ENCODE measurements at places on chromosomes 6 and 20.

GRCh38 chr6:145319605-145320004, 415.7 kb downstream of the EPM2A start:
- no peak for DNase-seq

GRCh38 chr20:1473246-1474220, 6.9 kb upstream of the NSFL1C start:
- DNase-seq, result no peak

GRCh38 chr20:13131688-13132087, 89.4 kb upstream of the ISM1 start:
- no peak for DNase-seq

DNA sequence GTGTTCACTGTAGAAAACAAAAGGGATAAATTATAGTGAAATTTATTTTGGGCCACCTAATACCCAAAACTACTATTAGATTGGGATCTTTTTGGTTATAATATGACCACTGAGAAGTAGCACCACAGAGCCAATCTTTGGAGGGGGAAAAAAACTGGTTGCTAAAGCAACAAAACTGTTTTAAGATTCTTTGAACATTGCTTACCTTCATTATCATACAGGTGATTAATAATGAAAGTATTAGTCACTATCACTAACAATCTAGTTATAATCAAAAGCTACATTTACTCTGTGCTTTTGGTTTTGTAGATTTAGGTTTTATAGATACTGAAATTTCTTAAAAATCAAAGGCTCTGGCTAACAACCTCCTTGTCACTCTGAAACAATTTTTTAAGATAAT, 31.7 kb downstream of the STX7 start:
- no peak for DNase-seq

GRCh38 chr6:37059344-37060194, 54.1 kb downstream of the FGD2 start:
- DNase-seq, result peak; percentile 30

DNA sequence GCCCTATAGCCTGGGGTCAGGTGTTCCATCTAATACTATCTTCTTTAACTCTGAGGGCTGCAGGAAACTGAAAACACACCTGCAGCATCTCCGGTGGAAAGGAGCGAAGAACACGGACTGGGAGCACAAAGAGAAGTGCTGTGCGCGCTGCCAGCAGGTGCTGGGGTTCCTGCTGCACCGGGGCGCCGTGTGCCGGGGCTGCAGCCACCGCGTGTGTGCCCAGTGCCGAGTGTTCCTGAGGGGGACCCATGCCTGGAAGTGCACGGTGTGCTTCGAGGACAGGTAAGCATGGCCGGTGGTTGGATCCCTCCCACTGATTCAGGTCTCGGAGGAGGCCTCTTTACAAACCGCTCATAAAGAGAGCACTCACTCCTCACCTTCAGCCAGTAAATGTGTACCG, 15.5 kb downstream of the SYTL3 start:
- DNase-seq, result no peak

DNA sequence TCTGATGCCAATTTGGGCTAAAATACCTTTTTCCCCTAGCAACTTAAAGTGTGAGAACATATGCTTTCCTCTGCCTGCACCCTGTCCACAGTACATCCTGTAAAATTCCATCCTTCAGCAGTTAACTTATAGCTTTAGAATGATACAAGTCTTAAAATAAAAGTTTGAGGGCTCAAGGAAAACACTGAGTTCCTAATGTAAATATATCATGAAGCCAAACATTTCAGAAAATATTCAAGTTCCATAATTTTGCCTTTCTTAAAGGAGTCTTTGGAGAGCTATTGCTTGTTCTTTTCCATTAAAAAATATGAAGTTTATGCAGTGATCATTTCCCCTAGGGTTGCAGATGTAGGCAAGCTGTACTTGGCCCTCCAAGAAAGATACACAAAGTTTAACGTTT, 303.8 kb downstream of the COL12A1 start:
- DNase-seq, result no peak

- DNase-seq, result no peak
Measured at GRCh38 chr6:74578339-74578738, 627.5 kb downstream of the COL12A1 start.

GRCh38 chr6:61909486-61909885, 376.5 kb downstream of the KHDRBS2 start:
- DNase-seq, result no peak

GRCh38 chr6:140208286-140208685, 833.8 kb upstream of the CITED2 start:
- peak; percentile 88 for DNase-seq

- peak; percentile 74 for DNase-seq
Measured at GRCh38 chr20:43721429-43722152, 5.2 kb downstream of the GTSF1L start.

DNA sequence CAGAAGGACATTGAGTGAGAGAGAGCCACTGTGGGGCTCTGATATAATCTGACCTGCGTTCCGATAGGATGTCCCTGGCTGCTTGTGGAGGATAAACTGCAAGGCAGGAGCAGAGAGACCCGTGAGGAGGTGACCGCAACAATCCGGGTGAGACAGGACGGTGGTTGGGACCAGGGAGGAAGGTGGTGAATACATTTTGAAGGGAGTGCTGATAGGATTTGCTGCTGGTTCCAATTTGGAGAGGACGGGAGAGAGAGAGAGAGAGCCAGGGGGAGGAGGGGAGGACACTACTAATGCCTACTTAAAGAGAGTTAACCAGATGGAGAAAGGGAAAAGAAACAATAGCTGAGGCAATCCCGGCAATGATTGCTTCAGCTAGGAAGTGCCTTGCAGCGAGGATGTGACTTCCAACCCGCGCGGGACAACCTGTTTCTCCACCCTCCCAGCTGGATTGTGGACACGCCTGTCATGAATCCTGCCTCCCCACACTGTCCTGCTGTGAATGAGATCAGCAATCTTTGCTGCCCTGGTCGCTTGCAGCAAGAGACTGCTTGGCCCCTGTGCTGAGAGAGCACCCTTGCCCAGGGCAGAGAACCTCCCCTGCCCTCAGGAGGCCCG, 199.0 kb upstream of the KCNG1 start:
- DNase-seq, result no peak

DNA sequence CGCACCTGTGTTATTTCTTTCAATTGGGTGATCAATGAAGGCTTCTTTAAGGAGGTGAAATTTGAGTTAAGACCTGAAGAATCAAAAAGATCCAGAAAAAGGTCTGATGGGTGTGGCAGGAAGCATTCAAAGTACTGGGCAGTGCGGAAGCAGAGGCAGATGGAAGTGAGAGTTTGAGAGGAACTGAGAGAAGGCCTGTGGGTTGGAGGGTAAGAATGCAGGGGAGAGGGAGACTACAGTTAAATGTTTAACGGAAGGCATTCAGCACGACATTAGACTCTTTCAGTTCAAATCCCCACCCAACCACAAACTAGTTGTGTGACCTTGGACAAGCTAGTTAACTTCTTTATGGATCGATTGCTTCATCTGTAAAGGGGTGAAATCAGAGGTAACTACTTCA, 50.5 kb upstream of the GCM1 start:
- no peak for DNase-seq

GRCh38 chr6:143536866-143537691, 25.6 kb upstream of the FUCA2 start:
- DNase-seq, result peak; percentile 22

DNA sequence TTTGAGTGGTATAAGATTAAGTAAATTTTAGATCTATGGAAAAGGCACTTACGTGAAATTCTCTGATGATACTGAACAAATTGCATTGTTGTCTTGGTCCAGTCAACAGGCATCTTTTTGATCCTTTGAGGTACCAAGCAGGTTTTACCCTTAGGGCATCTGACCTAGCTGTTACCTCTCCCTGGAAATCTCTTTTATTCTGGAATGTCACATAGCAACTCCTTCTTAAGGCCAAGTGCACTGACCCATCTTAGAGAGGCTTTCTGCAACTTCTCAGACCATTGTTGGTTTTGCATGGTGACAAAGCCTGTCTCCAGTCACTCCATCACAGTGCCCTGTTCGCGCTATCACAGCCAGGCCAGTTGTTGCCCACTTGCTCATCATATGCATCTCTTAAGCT, 42.0 kb downstream of the TPD52L1 start:
- DNase-seq, result no peak

DNA sequence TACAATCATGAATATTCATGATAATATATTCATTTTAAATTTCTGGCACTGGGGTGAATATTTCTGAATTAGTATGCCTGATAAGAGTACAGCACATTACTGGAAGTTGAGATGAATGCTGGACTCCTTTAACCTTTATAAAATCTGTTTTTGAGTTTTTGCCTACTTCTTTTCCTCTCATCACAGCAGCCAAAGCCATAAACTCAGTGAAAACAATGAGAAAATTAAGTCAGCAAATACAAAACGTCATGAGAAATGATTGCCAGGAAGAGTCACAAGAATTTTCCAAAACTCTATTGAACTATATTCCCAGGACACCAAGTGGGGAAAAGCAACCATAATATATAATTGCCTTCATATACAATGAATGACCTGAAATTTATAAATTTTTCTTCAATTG, 837.6 kb downstream of the TBC1D32 start:
- DNase-seq, result no peak

- DNase-seq, result no peak
Measured at GRCh38 chr20:54668271-54669039, 193.1 kb downstream of the DOK5 start.

- DNase-seq, result peak; percentile 39
Measured at GRCh38 chr20:57514273-57514751, 10.6 kb downstream of the CTCFL start.

GRCh38 chr6:122696079-122696478, 83.4 kb upstream of the FABP7 start:
- DNase-seq, result no peak

GRCh38 chr20:22324505-22324904, 259.9 kb downstream of the FOXA2 start:
- DNase-seq, result no peak

Measured in DMS153 (cell line).